ENCODE measurements at places on chromosomes 12 and 14.

DNA sequence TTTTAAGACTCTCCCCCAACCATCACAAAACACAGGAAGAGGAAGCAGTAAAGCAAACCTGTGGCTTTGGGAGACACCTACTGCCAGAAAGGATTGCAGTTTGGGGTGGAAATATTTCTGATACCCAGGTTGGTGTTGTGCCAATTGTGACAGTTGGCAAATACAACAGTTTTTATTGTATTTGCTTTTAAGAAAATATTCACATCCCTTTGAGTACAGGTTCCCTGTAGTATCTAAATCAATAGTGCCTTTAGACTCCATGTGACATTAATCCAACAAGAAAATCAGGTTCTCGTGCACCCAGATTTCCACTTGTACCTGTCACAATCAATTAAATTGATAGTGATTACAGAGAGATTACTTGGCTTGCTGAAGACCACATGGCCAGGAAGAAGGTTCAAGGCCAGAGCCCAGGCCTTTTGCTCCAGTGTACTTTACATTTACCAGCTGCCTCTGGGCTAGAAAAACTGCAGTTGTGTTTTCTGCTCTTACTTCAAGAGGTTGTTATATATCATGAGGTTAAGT lies 361.2 kb downstream of the ATP23 start:
- DNase-seq = no peak

- DNase-seq = no peak
Observed at GRCh38 chr12:108577458-108577857, 15.1 kb downstream of the ISCU start.

GRCh38 chr12:3246253-3246652 lies 169.1 kb downstream of the TSPAN9 start:
- no peak for DNase-seq

- no peak for DNase-seq
Observed at GRCh38 chr12:23133471-23133870, 508.5 kb downstream of the ETNK1 start.

DNA sequence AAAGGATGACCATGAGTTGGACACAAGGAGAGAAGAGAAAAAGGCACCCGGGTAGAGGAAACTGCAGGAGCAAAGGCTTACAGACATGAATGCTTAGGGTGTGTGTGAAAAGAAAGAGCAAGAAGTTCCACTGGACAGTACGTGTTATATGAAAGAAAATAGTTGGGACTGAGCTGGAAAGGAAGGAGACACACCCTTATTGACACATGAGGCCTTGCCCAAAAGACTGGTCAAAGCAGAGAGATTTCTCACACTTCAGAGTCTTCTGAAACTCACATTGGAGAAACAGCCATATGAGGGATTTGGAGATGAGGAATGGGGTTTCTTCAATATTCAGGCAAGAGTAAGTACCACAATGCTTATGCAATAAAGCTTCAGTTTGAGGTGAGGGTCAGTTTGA lies 56.0 kb downstream of the TTC9 start:
- DNase-seq = no peak

DNA sequence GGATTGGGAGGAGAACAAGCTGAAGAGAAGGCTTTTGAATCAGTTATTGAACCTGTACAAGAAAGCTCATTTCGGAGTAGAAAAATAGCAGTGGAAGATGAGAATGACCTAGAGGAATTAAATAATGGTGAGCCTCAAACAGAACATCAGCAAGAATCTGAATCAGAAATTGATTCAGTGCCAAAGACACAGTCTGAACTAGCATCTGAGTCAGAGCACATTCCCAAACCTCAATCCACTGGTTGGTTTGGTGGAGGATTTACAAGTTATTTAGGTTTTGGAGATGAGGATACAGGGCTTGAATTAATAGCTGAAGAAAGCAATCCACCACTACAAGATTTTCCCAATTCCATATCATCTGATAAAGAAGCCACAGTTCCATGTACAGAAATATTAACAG lies 13.5 kb downstream of the MIA2 start:
- peak; percentile 86 for DNase-seq

DNA sequence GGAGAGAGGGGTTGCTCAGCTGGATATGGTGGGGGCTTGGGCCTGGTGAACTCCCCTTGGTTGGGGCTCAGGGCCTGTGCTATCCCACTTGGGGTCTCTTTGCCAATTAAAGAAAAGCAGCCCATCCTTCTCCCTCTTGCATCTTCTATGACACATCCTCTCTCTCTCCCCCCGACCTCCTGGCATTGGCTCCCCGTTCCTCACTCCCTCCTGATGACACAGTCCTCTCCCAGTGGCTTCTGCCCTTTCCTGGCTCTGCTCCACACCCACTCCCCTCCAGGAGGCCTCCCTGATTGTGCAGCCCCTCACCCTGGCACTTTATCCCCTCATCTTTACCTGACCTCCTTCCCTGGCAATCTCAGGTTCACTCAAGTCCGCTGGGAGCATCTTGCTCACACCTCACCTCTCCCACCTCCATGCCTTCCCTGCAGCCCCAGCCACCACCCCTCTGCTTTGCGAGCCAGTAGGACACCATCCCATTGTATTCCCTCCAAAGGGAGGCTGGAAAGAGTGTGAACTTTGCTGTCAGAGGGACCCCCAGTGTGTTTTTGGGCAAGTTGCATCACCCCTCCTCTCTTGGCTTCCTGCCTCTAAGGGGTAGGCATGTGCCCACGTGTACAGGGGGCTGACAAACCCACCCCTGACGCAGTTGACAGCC lies 10.7 kb downstream of the KRT80 start:
- DNase-seq = no peak

- no peak for DNase-seq
Observed at GRCh38 chr12:27344246-27344645, 11.6 kb downstream of the BMAL2 start.

DNA sequence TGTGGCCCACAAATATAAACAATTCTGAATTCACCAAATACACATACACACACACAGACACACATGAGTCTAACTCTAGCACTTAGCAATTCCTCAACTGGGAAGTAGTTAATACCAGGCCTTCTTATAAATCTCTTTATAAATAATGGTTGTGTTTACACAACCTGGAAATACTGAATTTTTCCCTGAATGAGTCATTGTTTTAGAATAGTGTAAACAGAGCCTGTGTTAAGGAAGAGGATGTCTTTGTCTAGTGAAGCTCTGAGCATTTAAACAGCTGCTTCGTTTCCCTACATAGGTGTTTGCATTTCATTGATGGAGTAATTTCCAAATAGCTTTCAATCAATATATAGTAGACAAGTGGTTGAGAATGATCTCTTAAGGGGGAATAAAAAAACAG lies 218.8 kb downstream of the BTG1 start:
- peak; percentile 16 for DNase-seq

DNA sequence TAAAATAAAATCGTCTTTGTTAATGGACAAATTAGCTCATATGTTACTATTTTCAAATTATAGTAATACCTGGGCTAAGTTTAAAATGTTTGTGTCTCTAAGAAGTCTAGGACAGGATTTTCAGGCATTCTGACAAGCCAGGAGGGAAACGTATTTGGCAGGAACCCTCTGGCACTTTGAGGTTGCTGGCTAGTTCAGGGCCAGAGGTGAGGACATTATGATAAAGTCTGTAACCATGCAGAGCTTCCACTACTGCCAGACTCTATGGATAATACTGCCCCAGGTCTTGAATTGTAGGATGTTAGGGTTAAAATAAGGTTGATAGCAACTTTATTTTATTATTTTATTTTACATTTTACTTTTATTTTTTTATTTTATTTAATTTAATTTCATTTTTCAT lies 56.4 kb downstream of the RPAP3 start:
- DNase-seq = no peak

- DNase-seq = no peak
Observed at GRCh38 chr14:89828471-89829165, 125.9 kb downstream of the EFCAB11 start.

- no peak for DNase-seq
Observed at GRCh38 chr14:76976240-76977005, 52.1 kb downstream of the IRF2BPL start.

DNA sequence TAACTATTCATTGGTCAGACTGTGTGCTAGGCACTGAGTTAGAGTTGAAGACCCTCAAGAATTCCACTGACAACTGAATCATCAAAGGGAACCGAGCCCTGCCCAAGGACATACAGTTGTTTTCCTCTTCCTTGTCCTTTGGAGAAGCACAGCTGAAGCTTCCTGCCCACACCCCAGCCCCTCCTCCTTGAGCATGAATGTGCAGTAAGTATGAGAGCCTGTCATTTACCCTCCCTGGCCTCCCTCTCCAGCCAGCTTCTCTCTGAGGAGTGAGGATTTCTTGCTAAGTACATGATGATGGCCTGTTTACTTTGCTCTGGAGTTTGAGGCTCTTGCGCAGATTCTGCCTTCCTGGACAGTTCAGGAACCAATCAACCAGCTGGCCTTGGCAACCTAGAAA lies 235.2 kb downstream of the CACNA1C start:
- DNase-seq = no peak

DNA sequence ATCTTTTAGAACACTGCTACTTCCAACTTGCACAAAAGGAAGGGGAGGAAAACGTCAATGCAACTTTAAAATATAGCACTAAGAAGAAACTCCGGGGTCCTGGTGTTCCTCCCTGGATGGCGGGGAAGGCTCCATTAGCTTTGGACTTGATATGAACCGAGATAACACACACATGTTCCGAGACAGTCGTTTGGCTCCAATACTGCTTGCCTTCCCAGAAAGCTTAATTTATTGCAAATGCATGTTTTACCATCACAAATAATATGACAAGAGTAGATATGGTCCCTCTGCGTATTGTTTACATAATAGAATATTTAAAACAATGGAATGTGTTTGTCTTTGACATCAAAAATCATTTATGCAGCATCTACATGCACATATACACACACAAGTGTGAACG lies 87.6 kb upstream of the CLMN start:
- no peak for DNase-seq

DNA sequence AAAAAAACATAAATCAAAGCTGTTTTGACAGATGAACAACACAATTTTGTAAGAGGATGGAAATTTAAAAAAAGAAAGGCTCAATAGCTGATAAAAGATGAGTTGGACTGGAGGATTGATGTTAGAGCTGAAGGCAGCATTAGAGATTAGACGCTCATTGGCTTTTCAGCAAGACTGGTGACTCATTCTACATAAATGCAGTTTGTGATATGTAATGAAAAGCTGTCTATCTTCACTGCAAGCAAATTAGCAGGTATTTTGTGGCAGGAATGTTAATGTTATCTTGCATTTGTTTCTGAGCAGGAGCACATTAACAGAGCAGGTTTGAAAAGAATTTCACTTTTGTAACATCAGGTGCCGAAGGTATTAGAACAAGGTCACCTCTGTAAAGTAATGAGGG lies 442.7 kb upstream of the NOVA1 start:
- no peak for DNase-seq

GRCh38 chr14:39576736-39577135 lies 144.5 kb upstream of the FBXO33 start:
- DNase-seq = peak; percentile 48

DNA sequence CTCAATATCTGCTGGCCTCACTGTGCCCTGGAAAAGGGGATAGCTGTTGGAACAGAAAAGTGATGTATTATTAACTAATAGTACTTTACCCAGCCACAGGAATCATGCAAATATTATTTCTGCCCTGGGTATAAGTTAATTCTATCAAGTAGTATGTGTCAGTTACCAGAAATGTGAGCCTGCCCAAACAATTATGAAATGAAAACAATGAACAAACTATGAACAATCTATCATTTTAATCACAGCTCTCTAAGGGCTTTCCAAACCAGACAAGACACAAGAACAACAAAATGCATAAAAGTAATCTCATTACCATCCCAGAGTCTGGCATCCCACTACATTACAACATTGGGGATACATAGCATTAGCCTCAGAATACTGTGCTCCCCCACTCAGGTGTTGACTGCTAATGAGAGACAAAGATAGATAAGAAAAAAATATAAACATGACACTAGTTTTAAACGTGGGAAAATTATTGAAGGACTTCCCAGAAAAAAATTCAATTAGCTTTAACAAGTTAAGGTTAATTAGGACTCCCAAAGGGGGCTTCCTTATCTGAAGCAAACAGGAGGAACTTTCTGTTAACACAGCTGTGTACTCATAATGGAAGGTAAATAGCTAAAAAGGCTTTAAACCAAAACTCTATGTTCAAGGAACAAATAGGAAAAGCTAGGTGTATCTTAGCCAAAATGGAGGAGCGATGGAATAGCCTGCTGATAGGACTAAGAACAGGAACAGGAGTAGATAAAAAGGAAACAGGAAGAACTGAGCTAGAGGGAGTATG lies 3.3 kb downstream of the DCAF5 start:
- no peak for DNase-seq

DNA sequence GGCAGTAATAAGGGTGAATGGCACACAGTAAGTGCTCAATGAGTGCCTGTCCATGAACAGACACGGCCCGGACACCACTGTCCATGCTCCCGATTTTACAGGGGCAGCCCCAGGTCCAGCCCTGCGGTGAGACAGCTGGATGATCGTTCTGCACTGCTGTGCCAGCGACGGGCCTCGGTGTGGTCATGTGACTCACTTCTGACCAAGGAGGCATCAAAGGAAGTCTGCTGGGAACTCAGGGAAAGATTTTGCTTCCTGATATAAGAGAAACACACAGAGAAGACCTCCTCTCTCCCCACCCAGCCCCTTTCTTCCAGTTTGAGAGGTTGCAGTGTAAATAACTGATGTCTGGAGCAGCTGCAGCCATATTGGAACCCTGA lies 126.6 kb downstream of the SCARB1 start:
- no peak for DNase-seq

GRCh38 chr12:3491938-3492792 lies 1.2 kb downstream of the PRMT8 start:
- peak; percentile 20 for DNase-seq

- DNase-seq = no peak
Observed at GRCh38 chr12:131551675-131552491, 159.0 kb upstream of the SFSWAP start.

GRCh38 chr12:10982244-10982643 lies 4.5 kb downstream of the TAS2R50 start:
- no peak for DNase-seq

DNA sequence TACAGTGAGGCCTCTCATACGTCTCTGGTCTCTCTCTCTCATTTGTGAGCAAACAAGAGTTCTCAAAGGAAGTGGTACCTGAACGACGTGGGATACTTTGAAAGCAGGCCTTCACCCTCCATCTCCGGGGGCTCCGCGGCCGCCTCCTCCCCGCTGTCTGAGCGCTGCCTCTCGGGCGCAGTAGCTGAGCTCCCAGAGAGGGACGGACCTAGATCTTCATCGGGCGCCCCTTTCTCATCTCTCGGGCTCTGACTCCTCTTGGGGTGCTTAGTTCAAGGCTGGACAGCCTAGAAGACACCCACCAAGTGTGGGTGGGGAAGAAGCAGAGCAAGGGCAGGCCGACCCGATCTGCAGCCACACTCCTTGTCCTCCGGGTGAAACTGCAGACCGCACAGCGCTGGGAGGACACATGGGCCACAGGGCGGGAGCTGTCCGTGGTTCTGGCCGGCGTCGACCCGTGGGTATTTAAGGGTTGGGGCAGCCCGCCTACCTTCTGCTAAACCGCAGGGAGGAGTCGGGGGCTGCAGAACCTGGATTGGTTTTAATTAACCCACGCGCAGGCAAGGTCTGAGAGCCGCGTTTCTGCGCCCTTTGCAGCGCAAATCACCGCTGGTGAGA lies 92.7 kb downstream of the PAH start:
- no peak for DNase-seq
